ENCODE measurements at places on chromosomes 4 and X.

- no peak for DNase-seq
Observed at GRCh38 chr4:185357211-185357610, 38.5 kb downstream of the LRP2BP start.

DNA sequence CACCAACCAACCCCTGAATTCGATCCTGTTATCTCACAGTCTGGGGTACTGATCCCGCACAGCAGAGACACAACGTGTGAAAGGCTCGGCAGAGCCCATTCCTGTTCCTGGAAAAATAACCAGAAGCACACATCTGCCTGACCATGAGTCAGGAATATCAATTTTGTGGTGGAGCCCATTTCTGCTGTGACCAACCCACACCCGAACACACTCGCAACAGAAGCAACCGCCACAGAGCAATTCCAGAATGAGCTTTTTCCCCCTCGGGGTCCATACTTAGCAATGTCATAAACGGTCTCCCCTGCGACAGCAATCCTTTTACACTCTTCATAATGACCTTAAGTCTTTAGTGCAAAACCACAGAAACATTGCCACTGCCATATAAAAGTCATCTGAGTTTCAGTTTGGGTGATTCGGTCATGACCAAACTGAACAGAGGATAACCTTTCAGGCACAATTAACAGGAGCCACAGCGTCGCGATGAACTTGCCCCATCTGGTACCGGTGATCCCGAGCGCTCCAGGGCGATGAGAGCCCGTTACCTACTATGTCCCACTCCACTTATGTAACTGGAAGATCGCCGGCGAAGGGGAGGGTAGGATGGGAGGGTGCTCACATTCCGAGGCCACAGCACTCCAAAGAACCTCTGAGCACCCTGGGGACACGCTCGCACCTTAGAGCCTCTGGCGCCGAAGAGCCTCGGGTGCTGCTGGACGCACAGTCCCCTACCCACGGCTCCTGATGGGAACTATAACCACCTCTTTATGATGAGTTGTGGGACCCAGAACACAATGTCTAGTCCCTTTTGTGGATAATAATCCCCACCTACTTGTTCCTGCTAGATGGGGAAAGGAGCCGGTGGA is 1.1 kb downstream of the MECP2 start:
- no peak for DNase-seq

GRCh38 chr4:17316566-17316965 is 195.3 kb downstream of the QDPR start:
- DNase-seq = no peak

DNA sequence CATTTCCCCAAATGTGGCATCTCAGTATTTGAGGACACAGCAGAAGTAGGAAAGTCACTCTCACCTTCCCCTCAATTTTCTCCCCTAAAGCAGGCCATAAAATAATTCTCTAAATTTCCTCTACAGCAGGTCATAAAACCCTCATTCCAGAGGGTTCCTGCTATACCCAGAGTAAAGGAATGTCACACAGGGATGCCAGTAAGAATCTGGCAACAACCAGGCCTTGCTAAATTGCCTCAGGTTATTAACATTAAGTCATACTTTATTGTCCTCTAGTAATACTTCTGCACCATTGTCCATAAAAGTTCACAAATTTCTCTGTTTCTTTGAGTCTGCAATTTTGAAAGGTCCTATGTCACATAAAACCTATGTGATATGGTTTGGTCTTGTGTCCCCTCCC is 685.7 kb upstream of the SLIT2 start:
- no peak for DNase-seq

GRCh38 chr4:122914292-122914904 is 8.0 kb downstream of the NUDT6 start:
- DNase-seq = peak; percentile 4

- no peak for DNase-seq
Observed at GRCh38 chrX:132146456-132146855, 18.6 kb upstream of the FRMD7 start.

GRCh38 chr4:24248674-24249630 is 335.4 kb downstream of the DHX15 start:
- no peak for DNase-seq

- no peak for DNase-seq
Observed at GRCh38 chr4:8238036-8238511, 31.5 kb upstream of the HTRA3 start.

DNA sequence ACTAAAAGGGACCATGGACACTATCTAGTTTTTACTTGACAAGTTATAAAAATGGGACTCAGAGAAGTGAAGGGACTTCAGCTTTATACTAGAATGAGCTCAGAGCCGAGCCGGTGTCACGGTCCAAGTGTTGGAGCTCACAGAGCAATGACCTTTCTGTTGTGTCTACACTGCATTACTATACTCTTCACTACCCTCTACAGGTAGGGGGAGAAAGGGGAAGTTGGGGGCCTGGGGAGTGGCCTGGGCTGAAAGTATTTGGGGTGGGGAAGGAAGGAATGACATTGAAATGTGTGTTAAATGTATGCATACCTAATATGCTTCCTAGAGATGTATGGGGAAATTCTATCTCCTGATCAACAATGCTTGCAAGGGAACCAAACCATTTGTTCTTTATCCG is 48.8 kb upstream of the HHIP start:
- no peak for DNase-seq

- DNase-seq = no peak
Observed at GRCh38 chrX:97756879-97757278, 873.2 kb downstream of the RPA4 start.

- DNase-seq = no peak
Observed at GRCh38 chrX:43939187-43939926, 33.8 kb downstream of the NDP start.

- DNase-seq = peak; percentile 45
Observed at GRCh38 chrX:110418316-110419235, 59.9 kb downstream of the RTL9 start.

GRCh38 chr4:96164814-96165351 is 325.0 kb downstream of the PDHA2 start:
- DNase-seq = no peak

GRCh38 chrX:136658151-136658550 is 10.2 kb downstream of the CD40LG start:
- no peak for DNase-seq

GRCh38 chr4:212438-213188 is 88.3 kb downstream of the ZNF718 start:
- no peak for DNase-seq

- DNase-seq = peak; percentile 4
Observed at GRCh38 chr4:122716825-122717448, 15.6 kb upstream of the BBS12 start.

DNA sequence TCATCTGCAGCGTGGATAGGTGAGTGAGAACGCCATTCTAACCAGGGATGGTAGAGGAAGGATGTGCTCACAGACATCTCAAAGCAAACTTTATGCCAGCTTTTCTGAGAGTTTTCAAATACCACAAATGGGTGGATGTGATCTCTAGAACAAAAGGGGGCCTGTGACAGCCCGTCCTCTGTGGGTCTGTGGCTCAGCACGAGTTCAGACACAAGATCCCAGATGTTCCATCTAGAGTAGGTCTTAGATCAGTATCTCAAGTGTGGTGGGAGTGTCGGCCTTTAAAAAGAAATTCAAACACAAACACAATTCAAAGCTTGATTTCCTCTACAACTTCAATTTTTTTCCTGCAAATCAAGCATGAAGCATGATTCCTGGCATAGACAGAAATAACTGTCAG is 22.8 kb downstream of the QDPR start:
- no peak for DNase-seq

DNA sequence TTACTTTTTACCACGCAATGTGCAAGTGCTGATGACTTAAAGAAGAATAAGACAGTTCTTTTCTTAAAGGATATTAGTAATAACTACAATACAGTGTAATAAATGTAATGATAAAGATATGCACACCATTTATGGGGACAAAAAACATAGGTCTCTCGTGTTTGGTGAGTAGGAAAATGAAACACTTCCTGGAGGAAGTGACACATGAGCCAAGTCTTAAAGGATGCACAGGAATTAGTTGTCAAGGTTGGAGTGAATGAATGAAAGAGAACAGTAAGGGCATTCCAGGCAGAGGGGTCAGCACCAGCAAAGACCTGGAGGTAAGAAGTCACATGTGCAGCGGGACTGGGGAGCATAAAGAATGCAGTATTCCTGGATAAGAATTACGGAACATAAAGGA is 112.7 kb downstream of the SH3RF1 start:
- no peak for DNase-seq

- DNase-seq = no peak
Observed at GRCh38 chr4:85452058-85452731, 22.8 kb upstream of the ARHGAP24 start.

GRCh38 chr4:833156-833555 is 7.2 kb upstream of the CPLX1 start:
- no peak for DNase-seq

DNA sequence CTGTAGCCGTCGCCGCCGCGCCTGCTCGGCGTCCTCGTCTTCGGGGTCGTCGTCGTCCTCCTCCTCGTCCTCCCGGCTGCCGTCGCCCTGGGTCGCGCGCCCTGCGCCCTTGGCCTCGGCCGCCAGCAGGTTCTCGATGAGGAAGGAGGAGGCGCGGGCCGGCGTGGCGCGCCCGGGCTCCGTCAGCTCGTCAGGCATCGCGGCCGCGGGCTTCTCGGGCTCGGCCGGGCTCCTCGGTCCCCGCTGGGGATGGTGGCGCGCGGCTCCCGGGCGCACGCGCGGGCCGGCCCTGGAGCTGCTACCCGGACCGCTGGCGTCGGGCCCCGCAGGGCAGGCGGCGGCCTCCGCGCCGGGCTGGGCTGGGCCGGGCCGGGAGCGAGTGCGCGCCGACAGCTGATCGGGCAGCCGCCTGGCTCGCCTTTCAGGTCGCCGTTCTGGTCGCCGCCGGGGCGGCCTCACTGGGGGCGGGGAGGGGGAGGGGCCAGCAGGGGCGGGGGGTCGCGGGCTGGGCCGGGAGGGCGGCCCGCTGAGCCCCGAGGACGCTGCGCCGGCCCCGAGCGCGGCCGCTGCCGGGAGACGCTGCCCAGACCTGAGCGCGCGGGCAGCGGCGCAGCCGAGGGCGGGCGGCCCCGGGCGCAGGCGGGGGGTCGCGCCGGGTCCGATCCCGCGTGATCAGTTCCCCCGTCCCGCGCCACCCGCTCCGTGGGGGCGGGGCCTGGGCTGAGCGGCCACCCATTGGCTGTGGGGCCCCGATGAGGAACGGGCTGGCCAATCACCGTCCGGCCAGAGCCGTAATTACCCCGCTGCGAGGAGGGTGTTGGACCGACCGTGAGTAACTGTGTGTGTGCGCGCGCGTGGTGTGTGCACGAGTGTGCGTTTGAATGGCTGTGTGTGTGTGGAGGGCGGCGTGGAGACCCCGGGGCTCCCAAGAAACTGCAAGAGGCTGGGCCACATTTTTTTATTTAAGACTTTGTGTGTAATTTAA is at the start of gene HMX1:
HMX1 (minus strand) TSS at position 423 of the 985 bp plus-strand sequence; CDS start at position 198, 225 bp downstream.
- no peak for DNase-seq

DNA sequence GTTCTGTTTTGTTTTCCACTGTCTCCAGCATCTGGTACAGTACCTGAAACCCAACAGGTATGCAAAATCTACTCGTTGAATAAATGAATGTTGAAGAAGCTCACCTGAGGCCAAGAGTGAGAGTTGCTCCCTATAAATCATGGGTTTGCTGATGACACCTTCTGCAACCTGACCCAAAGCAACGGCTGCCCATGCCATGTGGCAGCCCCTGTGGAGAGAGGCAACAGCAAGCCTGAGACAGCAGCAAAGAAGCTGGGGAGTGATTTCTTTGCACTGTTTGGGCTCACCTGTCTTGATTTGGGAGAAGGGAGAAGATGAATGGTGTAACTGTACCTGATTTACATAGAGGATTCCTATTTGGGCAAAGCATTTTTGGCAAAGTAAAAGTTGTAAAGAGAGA is 119.8 kb upstream of the GPC4 start:
- DNase-seq = no peak

DNA sequence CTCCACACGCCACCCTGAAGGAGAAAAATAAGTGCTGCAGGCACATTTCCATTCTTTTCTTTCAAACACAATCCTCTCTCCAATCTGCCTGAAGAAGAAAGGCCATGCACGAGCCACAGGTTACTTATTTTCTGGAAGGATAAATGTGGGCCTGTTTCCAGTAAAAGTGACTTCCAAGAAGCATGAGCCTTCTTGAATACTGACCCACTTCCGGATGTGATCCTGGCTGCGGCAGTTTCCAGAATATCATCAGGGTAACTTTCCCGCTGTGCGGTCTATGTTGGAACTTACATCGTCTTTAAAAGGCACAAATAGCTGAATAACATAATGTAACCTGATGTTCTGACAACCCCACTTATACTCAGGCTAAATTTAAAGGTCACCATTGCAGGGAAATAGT is 66.3 kb upstream of the TAPT1 start:
- no peak for DNase-seq

- no peak for DNase-seq
Observed at GRCh38 chrX:13167481-13168231, 123.2 kb upstream of the FAM9C start.

GRCh38 chr4:8939160-8939839 is 67.7 kb upstream of the HMX1 start:
- no peak for DNase-seq

GRCh38 chr4:101071241-101071640 is 276.1 kb downstream of the PPP3CA start:
- DNase-seq = no peak

- DNase-seq = no peak
Observed at GRCh38 chr4:19259920-19260319, 991.8 kb upstream of the SLIT2 start.

DNA sequence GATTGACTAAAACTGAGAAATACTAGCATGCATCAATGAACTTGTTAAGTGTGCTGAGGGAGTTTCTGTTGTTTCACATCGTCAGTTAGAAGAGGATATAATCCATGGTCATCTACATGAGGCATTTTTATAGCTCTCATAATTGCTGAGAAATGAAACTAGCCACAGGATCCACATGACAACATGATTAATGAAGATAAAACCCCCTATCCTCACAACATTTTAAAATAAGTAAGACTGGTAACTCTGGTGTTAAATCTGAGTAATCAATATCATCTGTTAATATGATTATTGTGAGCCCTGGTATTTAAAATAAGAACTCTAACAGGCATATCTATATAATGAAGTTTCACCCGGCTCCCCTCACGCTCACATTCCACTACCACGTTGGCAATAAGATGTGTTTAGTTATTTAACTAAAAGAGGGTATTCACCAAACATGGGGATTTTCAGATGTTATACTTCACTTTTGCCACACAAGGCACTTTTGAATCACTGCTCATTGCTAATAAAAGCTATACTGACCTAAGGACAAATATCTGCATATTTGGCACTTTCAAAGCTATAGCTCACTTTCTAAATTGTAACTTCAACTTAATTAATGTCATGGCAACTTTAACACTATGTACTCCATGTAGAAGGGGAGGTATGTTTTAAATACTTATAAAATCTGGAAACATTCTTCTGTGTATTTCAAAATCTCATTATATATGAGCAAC is 6.7 kb downstream of the UNC5C start:
- DNase-seq = no peak

DNA sequence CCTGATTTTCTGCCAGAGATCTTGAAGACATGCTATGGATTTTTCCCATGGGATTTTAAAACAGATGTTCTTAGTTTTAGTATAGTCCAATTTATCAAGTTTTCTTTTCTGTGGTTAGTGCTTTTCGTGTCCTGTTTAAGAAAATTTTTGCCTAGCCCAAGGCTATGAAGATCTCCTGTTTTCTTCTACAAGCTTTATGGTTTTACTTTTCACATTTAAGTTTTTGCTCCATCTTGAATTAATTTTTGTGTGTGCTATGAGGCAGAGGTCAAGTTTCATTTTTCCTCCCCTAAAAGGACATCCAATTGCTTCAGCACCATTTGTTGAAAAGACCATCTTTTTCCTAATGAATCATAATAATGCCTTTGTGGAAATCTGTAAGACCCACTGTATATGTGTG is 65.6 kb downstream of the POLR2B start:
- no peak for DNase-seq
